Right kidney (tissue), 9 donors: ENCODE measurements at places on chromosomes 16 and 17.
A peak's percentile ranks its signal among the peaks of the same experiment; 100 is the strongest.

DNA sequence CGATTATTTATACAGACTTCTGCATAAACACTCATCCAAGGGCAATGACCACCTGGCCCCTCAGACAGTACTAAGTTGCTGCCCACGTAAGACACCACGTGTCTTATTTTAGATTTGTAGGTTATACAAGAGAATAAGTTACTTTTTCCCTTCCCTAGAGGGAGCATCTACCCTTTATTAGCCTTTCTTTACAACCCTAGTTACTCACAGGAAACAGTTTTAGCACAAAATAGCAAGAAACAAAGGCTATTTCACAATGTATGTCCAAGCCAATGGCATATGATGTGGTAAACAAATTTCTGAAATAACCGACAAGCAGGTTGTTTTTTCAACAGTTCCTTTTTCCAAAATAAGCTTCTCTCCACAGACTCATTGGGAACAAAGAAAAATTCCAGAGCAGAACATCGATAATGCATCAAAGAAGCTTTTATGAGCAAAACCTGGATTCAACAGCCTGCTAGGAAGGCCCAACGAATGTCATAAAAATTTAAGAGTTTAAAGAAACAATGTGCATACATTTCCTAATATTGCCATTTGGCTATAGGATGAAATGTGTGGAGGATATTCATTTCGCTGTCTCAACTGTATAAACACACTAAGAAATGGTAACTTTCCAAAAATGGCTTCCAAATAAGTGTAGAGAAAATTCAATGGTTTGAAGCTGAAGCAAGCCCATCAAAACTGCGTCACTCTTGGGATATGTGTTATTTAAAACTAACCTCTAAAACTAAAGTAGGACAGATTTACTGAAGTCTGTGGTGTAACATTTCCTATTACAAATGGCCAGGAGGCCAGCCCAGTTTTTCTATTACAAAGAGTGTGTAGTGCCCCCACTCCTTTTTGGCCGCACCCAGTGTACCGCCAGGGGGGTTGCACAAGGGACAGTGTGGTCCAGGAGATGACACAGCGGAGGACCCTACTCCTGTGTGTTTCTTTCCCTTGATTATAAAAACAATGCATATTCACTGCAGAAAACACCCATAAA is 50.4 kb upstream of the ERN1 start:
- no peak for DNase-seq

GRCh38 chr17:59863616-59864015 is 29.1 kb downstream of the TUBD1 start:
- DNase-seq: no peak

- no peak for DNase-seq
Observed at GRCh38 chr17:64632606-64633005, 29.5 kb downstream of the SMURF2 start.

- DNase-seq: peak; percentile 20
Observed at GRCh38 chr16:66539623-66540469, 10.1 kb downstream of the TK2 start.

- DNase-seq: peak; percentile 89
Observed at GRCh38 chr17:78358538-78359320, 1.1 kb downstream of the SOCS3 start.

DNA sequence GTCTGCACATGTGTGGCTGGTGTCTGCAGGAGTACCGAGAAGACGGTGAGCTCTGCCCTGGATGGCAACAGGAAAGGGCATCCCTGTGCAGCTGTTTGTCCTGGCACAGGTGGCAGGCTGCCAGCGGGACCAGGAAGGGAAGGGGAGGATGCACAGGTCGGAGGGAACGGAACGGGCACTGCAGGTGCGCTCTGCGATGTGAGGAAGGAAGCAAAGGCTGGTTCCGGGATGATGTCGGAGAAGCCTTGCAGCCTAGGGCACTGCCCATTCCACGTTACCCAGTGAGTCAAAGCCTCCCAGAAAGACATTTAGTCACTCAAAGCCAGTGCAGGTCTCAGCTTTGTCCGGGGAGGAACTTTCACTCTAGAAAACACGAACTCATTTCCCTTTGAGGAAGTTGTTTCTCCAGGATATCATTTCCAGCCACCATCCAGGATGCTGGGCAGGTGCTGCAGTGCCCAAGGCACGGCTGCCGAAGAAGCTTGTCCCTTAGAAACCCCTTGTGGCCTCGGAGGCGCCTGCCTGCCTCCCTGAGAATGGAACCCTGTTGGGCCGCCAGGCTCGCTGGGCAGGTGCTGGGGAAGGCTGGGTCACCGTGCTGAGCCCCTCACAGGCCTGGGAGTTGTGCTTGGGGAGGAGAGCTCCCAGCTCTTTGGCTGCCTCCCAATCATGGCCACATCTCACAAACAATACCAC is 4.5 kb upstream of the TMEM235 start:
- no peak for DNase-seq

GRCh38 chr17:71110326-71110725 is 941.0 kb downstream of the KCNJ2 start:
- DNase-seq: no peak

DNA sequence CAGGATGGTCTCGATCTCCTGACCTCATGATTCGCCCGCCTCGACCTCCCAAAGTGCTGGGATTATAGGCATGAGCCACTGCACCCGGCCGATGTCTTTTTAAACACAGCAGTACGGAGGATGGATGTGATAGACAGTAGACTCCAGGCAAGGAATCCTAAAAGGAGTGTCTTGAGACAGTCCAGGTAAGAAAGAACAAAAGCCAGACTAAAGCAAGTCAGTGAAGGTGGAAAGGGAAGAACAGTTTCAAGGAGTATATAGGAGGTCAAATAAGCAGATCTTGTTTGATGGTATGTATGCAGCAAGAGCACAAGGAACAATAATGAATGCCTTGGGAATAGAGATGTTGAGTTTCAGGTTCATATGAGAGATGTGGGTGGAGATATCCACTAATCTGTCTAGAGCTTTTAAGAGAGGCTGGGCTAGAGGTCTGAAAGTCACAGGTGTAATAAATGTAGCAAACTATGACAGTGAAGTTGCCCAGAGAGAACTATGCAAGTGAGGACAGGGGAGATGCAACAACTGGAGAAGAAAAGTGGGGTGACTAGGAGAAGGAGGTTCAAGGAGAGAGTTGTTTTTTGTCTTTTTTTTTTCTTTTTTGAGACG is 4.5 kb downstream of the TUBD1 start:
- no peak for DNase-seq

DNA sequence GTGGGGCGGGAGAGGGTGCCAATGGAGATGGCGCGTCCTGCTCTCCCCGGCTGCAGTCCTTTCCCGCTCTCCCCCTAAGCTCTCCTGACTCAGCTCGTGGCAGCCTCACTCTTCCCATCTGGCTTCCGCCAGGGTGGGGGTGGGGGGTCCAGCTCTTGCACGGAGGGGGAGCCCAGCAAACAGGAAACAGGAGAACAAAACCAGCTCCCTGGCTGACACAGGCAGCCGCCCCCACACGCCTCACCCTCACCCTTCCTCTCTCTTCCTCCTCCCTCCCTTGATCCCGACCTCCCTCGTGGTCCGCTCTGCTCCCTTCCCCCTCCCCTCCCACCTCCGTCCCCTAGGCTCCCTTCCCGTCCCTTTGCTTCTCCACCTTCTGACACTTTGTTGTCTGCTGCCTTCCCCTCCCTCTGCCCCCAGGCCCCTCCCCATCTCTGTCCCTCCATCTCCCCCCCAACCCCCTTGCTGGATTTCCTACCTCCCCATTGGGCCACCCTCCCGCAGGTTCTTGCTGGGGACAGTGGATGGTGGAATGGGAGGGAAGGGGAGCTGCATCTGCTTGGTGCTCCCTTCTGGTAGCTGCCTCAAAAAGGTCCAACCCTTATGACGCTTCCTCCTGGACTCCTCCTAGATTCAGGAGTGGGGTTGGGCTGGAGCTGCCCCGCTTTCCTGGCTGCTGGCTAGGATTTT is 23.7 kb downstream of the ARHGAP23 start:
- DNase-seq: peak; percentile 55
